ENCODE measurements at places on chromosomes 11 and 22.

GRCh38 chr22:24584871-24585411, 7.9 kb downstream of the LRRC75B start:
- no peak for DNase-seq

GRCh38 chr22:49106842-49107152, 720.9 kb downstream of the BRD1 start:
- DNase-seq: no peak

DNA sequence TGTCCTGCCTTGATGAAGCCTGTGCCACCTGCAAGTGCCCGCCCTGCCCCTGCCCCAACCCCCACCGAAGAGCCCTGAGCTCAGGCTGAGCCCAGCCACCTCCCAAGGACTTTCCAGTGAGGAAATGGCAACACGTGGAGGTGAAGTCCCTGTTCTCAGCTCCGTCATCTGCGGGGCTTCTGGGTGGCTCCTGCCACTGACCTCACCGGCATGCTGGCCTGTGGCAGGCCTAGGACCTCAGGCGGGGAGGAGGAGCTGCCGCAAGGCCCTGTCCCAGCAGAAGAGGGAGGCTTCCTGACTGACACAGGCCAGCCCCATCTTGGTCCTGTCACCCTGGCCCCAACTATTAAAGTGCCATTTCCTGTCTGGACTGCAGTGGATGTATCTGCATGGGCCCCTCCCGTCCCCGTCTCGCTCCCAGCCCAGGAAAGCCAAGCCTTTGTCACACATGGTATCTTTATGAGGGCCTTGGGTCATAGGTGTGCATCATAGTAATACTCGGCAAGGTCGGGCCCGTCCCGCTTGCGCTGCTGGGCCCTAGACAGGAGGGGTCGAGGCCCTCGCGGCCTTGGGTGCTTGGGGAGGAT, 882 bp downstream of the FREY1 start:
- DNase-seq: no peak

DNA sequence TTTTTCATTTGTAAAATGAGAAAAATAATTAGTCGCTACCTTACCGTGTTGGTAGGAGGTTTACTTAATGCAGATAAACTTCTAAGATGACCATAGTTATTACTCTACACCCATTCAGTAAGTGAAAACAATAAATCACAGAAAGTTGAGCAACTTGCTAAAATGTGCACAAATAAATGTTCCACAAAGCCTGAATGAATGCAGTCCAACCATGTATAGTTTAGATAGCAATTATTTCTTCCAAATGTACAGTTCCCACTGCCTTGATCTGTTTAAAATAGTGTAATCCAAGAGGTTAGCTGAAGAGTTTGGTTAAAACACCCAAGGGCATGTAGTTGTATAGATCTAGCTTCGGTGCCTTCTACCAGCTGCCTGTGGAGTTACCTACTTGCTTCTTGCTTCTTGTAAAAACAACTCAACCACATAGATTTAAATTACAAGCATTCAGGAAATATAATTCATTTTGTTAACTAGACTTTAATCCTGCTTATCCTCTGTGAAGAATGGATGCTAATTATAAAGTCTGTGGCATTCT, 106.3 kb upstream of the CARD18 start:
- DNase-seq: no peak

- no peak for DNase-seq
These were observed 34.4 kb upstream of the FJX1 start for GRCh38 chr11:35583843-35584242.

DNA sequence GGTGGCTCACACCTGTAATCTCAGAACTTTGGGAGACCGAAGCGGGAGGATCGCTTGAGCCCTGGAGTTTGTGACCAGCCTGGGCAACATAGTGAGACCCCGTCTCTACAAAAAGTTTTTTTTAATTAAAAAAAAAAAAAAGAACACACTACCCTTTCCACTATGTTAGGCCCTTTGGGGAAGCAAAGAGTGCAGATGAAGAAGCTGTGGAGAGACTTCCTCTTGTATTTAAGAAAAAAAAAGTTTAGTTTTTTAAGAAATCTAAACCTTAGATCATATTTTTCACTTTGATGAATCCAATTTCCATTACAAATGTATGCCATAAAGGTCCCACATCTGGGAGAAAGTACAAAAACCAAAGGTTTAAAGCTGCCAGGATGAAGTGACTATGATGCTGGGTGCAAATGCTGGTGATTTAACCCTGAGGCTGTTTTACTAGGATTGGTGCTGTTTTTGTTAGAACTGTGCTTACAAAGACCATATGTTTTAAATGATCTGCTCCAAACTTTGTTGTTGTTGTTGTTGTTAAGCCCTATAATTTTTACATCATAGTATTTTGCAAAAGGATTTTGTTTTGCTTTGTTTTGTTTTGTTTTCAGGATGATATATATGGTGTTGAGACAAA, 28.9 kb upstream of the ACER3 start:
- DNase-seq: no peak

DNA sequence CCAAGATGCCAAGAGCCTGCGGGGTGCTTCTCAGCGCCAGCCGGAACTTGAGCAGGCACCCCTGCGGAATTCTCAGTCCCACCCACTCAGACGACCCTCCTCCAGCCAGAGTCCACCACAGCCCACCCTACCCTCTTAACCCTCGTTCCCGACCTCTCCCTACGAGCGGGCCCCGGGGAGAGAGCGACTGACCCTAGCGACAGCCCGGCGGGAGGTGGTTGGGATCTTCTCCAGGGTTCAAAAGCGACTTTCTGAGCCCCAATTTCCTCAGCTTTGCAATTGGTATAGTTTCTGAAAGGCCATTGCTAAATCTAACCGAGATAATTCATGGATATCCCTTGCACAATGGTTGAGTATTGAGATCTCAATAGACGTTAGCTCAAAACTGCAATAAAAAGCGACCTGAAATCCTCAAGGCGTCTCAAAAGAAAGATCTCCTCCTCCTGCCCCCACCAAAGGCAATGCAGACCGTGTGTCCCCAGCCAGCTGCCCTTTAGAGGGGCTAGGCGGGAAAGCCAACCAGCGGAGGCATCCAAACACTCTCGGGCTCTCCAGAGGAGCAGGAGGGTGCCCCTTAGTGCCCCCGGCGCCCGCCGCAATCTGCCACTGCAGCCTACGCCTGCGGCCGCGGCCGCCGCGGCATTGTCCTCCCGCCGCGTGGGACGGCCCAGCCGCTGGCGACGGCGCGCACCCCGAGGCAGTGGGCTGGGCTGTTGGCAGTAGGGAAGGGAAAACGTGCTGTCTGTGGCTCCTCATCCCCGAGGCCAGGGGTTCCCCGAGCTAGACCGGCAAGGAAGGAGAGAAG, 1.5 kb upstream of the SLC6A5 start:
- DNase-seq: no peak

All from dorsolateral prefrontal cortex (tissue), 122 donors.